ENCODE measurements at places on chromosomes 16 and 17.

GRCh38 chr17:12667299-12667958 is 1.7 kb downstream of the MYOCD start:
- DNase-seq = no peak

DNA sequence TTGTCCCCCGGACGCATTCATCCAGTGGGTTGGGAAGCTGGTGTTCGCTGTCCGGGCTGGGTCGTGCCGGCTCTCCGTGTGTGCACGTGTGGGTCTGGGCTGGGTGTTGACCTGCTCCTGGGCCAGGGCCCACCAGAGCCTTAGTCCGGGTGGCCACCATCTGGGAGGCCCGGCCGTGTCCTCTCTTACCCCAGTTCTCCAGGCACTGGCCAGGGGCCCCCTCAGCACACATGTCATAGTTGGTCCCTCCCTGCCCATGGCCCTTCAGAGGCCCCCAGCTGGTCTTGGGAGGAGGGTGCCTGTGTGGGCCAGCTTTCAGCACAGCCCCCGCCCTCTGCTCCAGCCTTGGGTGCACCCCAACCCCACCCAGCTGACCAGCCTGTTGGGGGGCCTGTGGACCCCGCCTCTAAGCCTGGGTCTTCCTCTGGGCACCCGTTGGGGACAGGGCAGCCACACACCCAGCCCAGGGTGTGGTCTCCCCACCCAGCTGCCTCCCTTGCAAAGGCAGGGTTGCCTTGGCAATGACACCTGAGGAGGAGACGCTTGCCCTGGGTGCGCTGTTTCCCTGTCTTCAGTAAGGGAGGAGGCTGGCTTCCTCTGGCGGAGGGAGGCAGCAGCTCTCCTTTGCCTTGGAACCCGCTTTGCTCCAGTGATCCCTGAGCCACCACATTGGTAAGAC is 77.4 kb downstream of the JPH3 start:
- no peak for DNase-seq

GRCh38 chr16:55479430-55480140 is 587 bp downstream of the MMP2 start:
- DNase-seq = no peak

DNA sequence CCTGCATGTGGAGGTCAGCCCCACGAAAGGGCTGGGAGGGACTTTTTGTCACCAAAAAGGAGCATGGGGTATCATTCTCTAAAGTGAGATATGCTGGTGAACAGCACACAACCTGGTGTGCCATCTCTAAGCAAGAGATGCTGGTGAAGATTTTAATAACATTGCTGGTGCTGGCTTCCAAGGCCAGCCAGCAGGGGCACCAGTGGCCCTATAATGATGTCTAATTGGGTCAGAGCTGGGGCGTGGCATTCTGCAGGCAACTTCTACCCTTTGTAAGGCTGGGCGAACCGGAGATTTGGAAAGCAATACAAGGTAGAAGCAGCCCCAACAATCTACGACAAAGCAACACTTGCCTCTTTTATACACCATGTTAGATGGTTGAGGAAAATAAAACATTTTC is 16.8 kb downstream of the SDR42E1 start:
- DNase-seq = no peak

DNA sequence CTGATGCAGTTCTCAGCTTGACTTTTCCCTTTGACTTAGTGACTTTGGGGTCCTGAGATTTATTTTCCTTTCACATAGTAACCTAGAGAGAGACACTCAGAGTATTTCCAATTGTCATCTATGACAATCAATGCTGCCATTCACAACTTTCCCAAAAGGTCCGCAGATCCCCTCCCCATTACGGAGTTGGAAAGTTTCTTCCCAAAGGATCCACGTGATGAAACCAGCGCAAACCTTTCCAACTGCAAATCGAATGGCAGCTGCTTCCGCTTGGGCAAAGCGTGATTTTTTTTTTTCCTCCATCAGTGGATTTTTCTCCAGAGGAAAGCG is 538 bp upstream of the FCSK start:
- DNase-seq = no peak

- no peak for DNase-seq
Observed at GRCh38 chr16:4408323-4408690, 8.1 kb downstream of the CORO7 start.

- DNase-seq = no peak
Observed at GRCh38 chr16:74716355-74716754, 15.7 kb upstream of the MLKL start.

DNA sequence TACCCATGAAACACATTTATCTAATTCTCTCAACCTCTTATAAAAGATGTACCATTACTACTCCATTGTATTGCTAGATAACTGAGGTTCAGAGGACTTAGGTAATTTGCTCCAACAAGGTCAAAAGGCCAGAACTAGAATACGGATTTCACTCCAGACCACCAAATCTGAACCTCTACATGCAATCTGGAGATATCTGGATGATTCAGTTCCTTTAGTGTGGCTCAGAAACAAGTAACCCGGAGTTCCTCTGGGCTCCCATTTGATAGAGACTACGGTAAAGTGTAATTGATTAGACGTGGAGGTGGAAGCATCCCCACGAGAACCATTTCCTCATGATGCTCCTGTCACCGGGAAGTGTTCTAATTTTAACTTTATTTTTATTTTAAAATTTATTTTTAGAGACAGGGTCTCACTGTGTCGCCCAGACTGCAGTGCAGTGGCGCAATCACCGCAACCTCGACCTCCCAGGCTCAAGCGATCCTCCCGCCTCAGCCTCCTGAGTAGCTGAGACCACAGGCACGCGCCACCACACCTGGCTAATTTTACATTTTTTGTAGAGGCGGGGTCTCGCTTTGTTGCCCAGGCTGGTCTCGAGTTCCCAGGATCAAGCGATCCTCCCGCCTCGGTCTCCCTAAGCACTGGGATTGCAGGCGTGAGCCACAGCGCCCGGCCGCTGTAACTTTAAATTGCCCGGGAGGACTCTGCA is 608 bp upstream of the COX10 start:
- no peak for DNase-seq

DNA sequence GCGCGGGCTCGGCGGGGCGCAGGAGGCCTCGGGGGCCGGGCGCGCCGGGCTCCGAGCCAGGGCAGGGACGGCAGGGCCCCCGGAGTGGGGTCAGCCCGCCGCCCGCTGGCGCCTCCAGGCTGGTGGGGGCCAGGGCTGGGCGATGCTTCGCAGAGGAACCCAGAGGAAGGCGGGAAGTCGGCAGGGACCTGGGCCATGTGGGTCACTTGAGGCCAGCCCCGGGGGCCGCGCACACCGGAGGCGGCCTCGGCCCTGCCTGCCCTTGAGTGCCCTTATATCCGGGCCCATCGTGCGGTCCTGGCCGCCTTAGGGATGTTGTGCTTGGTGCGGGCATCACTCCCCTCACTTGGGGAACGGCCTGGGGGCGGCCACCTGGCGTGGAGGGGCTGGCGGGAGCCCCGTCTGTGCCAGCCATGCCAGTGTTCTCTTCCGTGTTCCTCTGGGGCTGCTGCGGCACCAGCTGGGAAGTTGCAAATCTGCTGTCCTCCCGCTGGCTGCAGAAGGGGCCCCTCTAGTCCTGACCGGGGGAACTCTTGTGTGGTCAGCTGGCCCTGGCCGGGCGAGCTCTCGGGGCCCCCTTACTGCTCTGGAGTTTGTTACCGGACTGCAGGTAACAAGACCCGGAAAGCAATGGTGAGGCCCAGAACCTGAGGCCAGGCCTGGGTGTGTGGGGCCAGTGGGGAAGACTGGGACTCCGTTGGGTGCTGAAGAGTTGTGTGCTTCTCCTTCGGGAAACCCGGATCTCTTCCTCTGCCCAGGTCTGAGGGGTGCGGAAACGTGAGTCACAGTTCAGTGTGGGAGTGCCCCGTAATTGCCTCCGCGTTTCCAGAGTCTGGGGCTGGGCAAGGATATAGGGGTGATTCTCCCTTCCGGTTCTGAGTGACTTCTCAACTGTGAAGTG is 849 bp downstream of the CAPN15 start:
- no peak for DNase-seq

- no peak for DNase-seq
Observed at GRCh38 chr16:49929626-49930025, 73.7 kb upstream of the ZNF423 start.

DNA sequence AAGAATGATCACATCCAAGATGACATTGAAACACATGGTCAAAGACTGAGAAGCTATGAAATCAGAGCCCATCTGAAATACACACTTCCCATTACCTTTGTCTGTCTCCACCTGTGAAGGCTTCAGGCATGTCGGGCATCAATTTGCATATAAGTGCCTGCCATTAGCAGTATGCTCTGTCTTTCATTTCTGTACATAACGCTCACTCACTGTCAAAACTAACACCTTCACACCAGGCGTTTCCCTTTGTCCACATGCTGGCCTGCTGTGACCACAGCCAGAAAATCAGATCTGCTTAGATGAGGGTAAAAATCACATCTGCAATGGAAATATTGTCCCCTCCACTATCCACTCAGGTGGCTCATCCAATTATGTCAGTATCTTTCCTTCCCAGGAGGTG is 524.8 kb downstream of the TOX3 start:
- no peak for DNase-seq

DNA sequence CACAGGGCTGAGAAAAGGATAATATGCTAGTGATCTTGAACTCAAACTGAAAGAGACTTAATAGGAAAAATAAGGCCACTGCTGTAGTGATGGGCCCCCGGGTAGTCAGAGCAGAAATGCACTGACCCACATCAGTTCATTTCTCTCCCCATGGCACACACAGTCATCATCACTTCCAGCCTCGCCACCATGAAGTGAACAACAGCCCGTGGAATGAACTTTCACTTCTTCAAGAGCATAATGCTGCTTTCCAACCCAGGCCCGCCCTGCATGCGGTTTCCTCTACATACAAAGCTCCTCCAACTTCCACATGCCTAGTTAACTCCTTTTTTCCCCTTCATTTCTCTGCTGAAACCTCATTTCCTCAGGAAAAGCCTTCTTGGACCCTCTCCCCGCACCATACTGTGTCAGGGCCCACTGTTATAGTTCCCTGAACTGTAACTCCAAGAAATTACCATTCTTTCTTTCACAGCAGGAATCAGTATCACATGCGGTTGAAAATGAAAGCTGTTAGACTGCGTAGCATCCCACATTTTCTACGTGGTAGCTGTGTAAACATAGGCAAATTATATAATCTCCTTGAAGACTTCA is 65.8 kb upstream of the SMIM36 start:
- DNase-seq = no peak

- peak; percentile 93 for DNase-seq
Observed at GRCh38 chr17:64025732-64026294, 5.4 kb upstream of the ICAM2 start.

GRCh38 chr17:78924481-78925151 is 571 bp downstream of the TIMP2 start:
- DNase-seq = peak; percentile 6

DNA sequence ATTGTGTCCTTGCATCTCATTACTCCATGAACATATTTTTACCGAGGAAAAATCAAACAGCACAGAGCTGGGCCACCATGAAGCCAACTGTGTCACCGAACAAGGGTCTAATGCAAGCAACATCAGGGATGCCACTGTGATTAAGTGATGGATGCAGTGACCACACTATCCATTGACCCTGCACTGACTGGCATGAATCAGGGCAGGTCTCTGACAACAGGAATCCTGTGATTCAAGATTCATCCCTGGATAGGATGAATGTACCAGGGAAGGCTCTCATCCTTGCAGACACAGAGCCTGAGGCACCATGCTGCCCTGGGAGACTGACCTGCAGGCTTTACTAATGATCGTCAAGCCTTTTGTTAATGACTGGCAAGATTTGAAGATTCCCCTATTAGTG is 41.5 kb upstream of the ZFHX3 start:
- no peak for DNase-seq

GRCh38 chr16:23572394-23572793 is 14.9 kb downstream of the UBFD1 start:
- no peak for DNase-seq

GRCh38 chr17:9725575-9725974 is 65.8 kb downstream of the DHRS7C start:
- DNase-seq = no peak

GRCh38 chr16:80122115-80122514 is 418.7 kb upstream of the DYNLRB2 start:
- DNase-seq = no peak

GRCh38 chr16:57012353-57012752 is 23.0 kb downstream of the NLRC5 start:
- DNase-seq = no peak

GRCh38 chr16:46797501-46797900 is 33.5 kb downstream of the C16orf87 start:
- DNase-seq = no peak

DNA sequence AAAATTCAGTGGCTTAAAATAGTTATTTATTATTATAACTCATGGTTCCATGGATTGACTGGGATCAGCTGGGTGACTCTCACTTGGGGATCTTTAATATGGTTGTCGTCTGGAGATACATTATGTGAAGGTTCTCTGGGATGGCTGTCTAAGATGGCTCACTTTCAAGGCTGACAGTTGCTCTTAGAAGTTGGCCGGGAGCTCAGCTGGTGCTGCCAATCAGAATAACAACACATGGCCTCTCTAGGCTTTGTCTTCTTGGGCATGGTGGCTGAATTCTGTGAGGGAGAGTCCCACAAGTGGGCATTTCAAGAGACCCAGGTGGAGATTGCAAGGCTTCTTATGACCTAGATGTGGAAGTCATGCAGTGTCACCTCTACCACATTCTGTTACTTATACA is 269.7 kb downstream of the CA10 start:
- DNase-seq = no peak

GRCh38 chr17:4304417-4305027 is 40.7 kb upstream of the ANKFY1 start:
- peak; percentile 44 for DNase-seq

DNA sequence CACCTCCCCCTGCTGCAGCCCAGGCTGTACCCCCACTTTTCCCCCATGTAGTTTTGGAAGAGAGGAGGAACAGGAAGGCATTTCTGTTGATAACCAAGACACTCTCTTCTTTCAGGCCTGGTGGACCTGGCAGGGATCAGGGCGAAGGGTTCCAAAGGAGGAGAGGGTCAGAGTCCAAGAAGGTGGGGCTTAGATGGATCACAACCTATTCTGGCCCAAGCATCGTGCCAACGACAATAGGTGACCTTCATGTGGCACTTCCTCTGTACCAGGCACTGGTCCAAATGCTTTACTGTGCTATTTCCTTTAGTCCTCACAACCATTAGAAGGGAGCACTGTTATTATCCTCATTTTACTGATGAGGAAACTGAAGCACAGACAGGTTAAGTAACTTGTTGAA is 84.3 kb downstream of the TMEM132E start:
- no peak for DNase-seq

GRCh38 chr17:37276475-37276874 is 99.3 kb upstream of the C17orf78 start:
- no peak for DNase-seq

- no peak for DNase-seq
Observed at GRCh38 chr17:2634361-2634960, 41.0 kb downstream of the PAFAH1B1 start.

GRCh38 chr16:85926370-85926769 is 27.4 kb downstream of the IRF8 start:
- DNase-seq = no peak

- no peak for DNase-seq
Observed at GRCh38 chr16:71693164-71693563, 31.3 kb downstream of the PHLPP2 start.

- no peak for DNase-seq
Observed at GRCh38 chr16:46650254-46650623, 29.1 kb upstream of the SHCBP1 start.

GRCh38 chr17:50689251-50689650 is 18.5 kb downstream of the ANKRD40 start:
- no peak for DNase-seq

Data from stimulated activated naive CD4-positive, alpha-beta T cell (primary cell).